Astrocyte (in vitro differentiated cells and primary cell): ENCODE measurements at places on chromosomes 16 and 17.

DNA sequence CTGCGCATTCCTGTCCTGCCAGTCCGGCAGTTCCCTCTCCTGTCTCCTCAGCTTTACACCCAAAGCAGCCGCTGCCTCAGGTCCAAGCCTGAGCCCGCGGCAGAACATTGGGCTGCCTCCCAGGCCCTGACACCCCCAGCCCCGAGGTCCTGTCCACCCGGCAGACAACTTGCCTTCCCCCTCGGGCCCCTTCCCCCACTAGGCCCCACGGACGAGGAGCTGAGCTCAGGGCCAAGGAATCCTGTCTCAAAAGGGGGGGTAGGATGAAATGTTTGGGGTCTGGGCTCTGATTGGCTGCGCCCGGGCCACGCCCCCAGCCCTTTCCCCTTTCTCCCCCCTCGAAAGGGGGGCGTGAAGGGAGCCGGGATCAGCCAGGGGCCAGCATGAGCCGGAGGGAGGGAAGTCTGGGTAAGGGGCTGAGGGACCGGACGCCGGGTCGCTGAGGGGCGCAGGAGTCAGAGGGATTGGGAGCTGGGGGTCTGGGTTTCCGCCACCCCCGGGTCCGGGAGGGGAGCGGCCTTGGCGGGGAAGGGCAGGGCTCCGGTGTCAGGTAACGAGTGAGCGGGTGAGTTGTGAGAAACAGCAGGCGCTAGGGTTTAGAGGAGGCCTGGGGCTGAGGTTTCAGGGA, at the start of gene CTF1:
Gene CTF1 (plus strand): TSS at position 354 of the 628 bp plus-strand sequence. CDS start 30 bp downstream, at position 384.
- peak; percentile 79 for DNase-seq

GRCh38 chr17:74151551-74152315, 51.7 kb upstream of the RPL38 start:
- no peak for DNase-seq

DNA sequence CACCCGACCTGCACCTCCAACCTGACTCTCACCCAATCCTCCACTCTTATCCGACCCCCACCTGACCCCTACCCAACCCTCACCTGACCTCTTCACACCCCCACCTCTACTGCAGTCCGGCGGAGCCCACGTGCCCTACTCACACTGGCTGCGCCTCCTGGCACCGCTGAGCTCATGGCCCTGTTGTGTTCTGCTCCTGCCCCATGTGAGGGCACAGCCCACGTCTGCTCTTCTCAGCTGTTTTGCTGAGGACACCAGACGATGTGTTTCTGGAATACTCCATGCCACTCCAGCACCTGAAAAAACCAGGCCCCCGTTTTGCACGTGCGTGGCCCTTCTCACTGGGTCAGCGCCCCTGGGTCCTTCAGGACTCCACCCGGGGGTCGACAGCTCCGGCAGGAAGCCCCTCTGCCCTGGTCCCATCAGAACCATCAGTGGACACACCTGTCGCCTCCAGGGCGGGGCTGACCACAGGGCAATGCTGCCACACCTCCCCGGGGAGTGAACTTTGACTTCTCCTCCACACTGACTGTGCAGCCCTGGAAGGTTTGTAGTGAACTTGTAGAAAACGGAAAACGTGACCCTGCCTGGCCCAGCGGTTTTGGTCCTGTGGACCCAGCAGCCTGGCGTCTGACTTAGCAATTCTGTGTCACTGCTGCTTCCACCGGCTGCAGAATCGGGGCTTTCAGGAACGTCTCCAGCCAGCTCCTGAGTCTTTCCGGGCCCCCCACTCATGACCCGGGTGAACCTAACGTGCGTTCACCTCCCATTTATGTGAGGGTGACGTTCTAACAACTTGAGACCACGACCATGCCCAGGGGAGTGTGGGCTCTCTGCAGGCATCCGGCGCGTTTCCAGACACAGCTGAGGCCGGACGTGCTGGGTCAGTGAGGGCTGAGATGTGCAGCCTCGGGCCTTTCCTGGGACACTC, 5.7 kb upstream of the RAB40B start:
- DNase-seq, result no peak

DNA sequence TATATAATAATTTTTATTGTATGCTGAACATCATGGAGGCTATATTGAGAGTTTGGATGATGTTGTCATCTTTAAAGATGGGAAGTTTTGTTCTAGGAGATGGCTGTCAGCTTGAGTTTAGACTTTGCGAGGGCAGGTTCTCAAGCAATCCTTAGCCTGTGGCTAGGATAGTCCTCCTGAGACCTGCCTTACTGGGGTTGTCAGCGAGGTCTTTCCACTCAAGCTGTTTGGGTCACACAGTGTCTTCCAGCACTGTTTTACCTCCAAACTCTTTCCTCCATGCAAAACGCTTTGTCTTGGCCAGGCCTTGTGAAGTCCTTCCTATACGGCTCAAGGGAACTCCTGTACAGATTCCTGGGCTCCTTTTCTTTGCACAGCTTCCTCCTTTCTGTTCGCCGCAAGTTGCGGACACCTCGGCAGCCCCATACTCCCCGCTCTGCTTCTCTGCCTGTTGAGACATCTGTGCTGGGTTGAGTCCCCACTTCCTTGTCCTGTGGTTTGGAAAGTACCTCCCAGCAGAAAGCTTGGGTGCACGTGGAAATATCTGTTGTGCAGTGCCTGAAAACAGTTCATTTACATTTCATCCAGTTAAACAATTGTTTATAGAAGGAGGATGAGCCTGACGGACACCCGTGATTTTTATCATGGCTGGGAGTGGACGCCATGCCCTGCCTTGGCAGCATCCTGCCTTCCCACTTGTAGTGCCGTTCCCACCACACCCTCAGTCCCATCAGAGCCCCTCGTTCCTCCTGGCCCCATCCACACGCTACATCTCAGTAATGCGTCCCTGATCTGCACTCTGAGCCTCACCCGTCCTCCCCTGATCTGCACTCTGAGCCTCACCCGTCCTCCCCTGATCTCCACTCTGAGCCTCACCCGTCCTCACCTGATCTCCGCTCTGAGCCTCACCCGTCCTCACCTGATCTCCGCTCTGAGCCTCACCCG, 55.0 kb upstream of the CBFA2T3 start:
- DNase-seq, result no peak

GRCh38 chr17:49180303-49180702, 30.1 kb downstream of the GNGT2 start:
- DNase-seq, result peak; percentile 10
